ENCODE measurements at places on chromosomes 5 and 9. TPM values are rescaled to one million over a fixed set of nuclear protein-coding genes. Genes with fewer than 3 reads are reported as not detected.

TRIM36 gene
- total RNA-seq, result 0.13 TPM

LCN1 gene
- total RNA-seq, result not detected

ZNF366 gene
- total RNA-seq, result not detected

CSF2 gene
- total RNA-seq, result 0.61 TPM

ANGPTL2 gene
- not detected for total RNA-seq

DNA sequence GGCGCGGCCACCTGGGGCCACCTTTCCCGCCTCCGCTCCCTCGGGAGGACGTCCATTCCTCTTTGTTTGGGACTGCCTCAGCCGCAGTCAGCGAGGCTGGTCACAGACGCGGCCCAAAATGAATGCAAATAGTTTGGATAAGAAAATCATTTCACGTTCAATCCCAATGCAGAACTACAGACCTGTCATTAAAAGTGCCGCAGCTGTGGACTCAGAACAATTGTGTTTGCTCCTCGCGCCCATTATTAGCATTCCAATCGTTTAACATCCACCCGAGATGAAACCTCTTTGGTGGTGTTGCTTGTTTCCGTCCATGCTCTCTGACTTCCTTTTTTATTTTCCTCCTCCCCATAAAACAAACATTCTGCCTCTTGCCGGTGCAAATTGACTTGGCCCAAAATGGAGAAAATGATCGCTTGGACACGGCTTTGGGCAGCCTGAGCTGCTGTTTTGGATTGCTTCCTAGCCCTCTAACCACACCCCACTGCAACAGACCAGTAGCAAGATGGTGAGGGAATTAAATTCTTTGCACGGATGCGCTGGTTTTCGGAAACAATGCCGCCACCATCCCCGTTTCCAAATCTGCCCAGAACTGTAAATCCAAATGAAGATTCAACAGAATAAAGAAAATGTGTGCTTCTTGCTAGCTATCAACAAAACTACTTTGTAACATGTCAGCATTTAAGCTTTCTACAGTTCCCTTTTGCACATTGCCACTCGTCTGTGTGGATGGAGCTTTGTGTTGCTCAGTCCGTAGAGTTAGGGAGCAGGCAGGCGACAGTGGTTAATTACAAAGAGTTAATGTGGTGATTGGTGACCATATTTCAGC is 784 bp downstream of the NLN start:
- H3K27ac ChIP-seq, result peak overlapping the region; percentile 88
- H3K36me3 ChIP-seq, result peaks cover 3% of the 10 kb centered on the region
- no peaks in the 10 kb centered on the region for H3K27me3 ChIP-seq
- DNase-seq, result no peak
- peak overlapping the region; percentile 86 for H3K4me3 ChIP-seq

- H3K27ac ChIP-seq, result no peak overlapping the region
- H3K27me3 ChIP-seq, result no peaks in the 10 kb centered on the region
- no peaks in the 10 kb centered on the region for H3K4me1 ChIP-seq
- no peak for DNase-seq
- peaks cover 52% of the 10 kb centered on the region for H3K36me3 ChIP-seq
Observed at GRCh38 chr5:37304888-37305287, 55.7 kb upstream of the CPLANE1 start.

- H3K4me1 ChIP-seq, result peaks cover 64% of the 10 kb centered on the region
- DNase-seq, result peak; percentile 65
- H3K36me3 ChIP-seq, result peaks cover 85% of the 10 kb centered on the region
Observed at GRCh38 chr5:172106511-172107356, 81.3 kb downstream of the STK10 start.

GRCh38 chr5:14628346-14628745 is 36.2 kb upstream of the OTULIN start:
- H3K27ac ChIP-seq, result no peak overlapping the region
- H3K27me3 ChIP-seq, result no peaks in the 10 kb centered on the region
- H3K36me3 ChIP-seq, result peaks cover 12% of the 10 kb centered on the region
- H3K4me1 ChIP-seq, result no peaks in the 10 kb centered on the region
- H3K4me3 ChIP-seq, result no peak overlapping the region
- DNase-seq, result peak; percentile 82

GRCh38 chr5:168667301-168667840 is 88.2 kb upstream of the PANK3 start:
- no peak overlapping the region for H3K27ac ChIP-seq
- no peak for DNase-seq
- no peaks in the 10 kb centered on the region for H3K36me3 ChIP-seq
- H3K27me3 ChIP-seq, result peaks cover 4% of the 10 kb centered on the region
- H3K4me1 ChIP-seq, result no peaks in the 10 kb centered on the region

DNA sequence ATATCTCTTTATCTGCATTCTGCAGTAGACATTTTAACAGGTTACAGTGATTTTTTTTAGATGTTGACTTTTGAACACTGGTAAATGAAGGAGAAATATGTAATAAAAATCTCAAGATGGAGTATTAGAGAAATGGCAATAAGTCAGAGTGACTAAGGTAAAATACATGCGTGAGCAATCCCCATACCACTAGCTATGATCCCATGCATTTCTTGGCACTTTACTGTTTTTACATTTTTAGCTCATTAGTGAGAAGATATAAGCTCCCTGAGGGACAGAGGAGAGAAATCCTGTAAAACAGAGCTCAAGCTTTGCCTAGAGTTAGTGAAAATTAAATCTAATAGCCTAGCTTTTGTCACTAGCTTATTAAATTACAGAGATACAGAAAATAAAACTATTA is 181.9 kb upstream of the TRPM3 start:
- H3K4me3 ChIP-seq, result no peak overlapping the region
- no peaks in the 10 kb centered on the region for H3K27me3 ChIP-seq
- DNase-seq, result no peak
- H3K4me1 ChIP-seq, result no peaks in the 10 kb centered on the region

DNA sequence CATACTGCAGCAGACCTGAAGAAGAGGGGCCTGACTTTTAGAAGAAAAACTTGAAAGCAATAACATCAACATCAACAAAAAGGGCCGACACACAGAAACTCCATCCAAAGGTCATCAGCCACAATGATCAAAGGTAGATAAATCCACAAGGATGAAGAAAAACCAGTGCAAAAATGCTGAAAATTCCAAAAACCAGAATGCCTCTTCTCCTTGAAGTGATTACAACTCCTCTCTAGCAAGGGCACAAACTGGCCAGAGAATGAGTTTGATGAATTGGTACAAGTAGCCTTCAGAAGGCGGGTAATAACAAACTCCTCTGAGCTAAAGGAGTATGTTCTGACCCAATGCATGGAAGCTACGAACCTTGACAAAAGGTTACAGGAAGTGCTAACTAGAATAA is 186.2 kb upstream of the RAI14 start:
- peaks cover 3% of the 10 kb centered on the region for H3K27me3 ChIP-seq
- H3K4me3 ChIP-seq, result no peak overlapping the region
- H3K4me1 ChIP-seq, result peaks cover 13% of the 10 kb centered on the region
- no peaks in the 10 kb centered on the region for H3K36me3 ChIP-seq
- no peak overlapping the region for H3K27ac ChIP-seq

- H3K36me3 ChIP-seq, result no peaks in the 10 kb centered on the region
- peaks cover 32% of the 10 kb centered on the region for H3K27me3 ChIP-seq
- peaks cover 3% of the 10 kb centered on the region for H3K4me1 ChIP-seq
- no peak overlapping the region for H3K27ac ChIP-seq
- no peak overlapping the region for H3K4me3 ChIP-seq
- peak; percentile 72 for DNase-seq
Observed at GRCh38 chr9:89597711-89598362, 7.0 kb upstream of the GADD45G start.

GRCh38 chr5:61468483-61468865 is 136.4 kb downstream of the ZSWIM6 start:
- no peaks in the 10 kb centered on the region for H3K27me3 ChIP-seq
- no peak for DNase-seq

GRCh38 chr9:19769213-19769612 is 19.6 kb downstream of the SLC24A2 start:
- no peaks in the 10 kb centered on the region for H3K36me3 ChIP-seq
- H3K27ac ChIP-seq, result no peak overlapping the region
- no peaks in the 10 kb centered on the region for H3K4me1 ChIP-seq
- H3K27me3 ChIP-seq, result peaks cover 3% of the 10 kb centered on the region
- H3K4me3 ChIP-seq, result no peak overlapping the region
- no peak for DNase-seq

DNA sequence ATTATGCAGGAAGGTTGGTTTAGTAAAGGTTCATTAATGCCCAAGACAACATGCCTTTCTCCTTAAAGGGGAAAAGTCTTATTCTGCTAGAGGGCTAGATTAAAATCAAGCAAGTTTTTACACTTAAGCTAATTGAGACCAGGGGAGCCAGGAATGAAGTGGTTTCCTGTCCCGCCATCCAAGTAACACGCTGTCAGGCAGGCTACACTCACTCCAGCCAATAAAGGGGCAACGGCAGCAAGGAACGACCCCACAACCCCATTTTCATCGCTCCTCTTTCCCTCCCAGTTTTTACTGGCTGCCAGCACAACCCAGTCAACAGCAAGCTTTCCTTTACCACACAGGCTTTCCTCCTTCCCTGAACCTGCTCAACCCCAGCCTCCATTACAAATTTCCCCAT is 225.1 kb downstream of the DCP2 start:
- no peak for DNase-seq
- H3K4me3 ChIP-seq, result no peak overlapping the region
- no peak overlapping the region for H3K27ac ChIP-seq
- no peaks in the 10 kb centered on the region for H3K27me3 ChIP-seq
